ENCODE measurements at places on chromosomes 16 and 17. TPM values are rescaled to one million over a fixed set of nuclear protein-coding genes. Genes with fewer than 3 reads are reported as not detected.
A peak's percentile ranks its signal among the peaks of the same experiment; 100 is the strongest.

- no peak for DNase-seq
Measured at GRCh38 chr16:79573884-79574283, 26.7 kb downstream of the MAF start.

DNA sequence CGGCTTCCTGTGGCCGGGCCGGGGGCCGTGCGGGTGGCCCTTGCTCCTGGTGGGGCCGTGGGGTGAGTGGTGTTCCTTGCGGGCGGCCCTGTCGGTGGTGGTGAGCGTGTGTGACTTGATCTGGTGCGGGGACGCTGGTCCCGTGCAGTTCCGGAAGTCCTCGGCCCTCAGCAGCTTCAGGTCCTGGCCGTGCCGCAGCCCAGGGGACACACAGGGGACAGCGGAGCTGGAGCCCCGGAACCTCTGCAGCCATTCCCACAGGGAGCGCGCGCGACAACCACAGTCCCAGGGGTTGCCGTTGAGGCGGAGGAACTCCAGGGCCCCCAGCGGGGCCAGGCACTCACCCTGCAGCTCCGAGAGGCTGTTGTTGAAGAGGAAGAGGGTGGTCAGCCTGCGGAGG, 88.4 kb downstream of the RTN4RL1 start:
- DNase-seq = no peak

DNA sequence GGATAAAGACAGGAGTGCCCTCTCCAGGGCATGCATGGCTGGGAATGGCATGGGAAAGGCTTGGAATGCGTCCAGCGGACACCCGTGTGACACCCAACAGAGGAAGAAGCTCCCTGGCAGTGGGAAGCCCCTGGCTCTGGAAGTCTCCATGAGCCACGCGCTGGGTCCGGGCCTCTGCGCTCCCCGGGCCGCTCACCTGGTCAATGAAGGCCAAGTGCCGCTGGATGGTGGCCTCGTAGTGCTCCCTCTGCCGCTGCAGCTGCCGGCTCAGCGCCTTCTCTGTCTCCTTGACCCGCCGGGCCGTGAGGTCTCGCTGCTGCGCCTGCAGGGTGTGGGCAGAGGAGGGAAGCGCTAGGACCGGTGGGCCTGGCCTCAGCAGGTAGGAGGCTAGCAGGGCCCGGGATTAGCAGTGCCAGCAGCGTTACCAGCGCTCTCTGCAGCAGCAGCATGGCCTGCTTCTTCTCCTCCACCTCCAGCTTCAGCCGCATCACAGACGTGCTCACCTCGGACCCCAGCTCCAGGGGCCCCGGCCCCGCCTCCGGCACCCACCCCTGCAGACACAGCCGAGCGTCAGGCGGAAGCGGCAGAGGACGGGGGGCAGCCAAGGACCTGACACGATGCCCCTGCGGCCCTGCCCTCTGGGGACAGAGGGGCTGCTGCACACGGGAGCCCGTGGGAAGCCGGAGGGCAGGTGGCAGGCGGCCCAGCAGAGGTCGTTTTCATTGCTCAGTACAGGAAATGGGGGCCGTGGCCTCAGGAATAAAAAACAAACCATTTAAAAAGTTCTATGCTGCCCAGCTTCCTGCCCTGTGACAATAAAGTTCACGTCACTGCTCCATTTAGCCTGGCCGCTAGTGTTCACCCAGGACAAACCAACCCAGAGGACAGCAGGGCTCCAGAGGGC, 26.0 kb downstream of the CEP131 start:
- no peak for DNase-seq

GRCh38 chr16:31501226-31501965, 6.8 kb downstream of the RUSF1 start:
- DNase-seq = no peak

GRCh38 chr16:88315543-88316105, 67.1 kb upstream of the ZNF469 start:
- peak; percentile 63 for DNase-seq

- no peak for DNase-seq
Measured at GRCh38 chr16:15690296-15690695, 40.3 kb downstream of the NDE1 start.

- DNase-seq = no peak
Measured at GRCh38 chr17:76545918-76546555, 6.2 kb downstream of the PRCD start.

DNA sequence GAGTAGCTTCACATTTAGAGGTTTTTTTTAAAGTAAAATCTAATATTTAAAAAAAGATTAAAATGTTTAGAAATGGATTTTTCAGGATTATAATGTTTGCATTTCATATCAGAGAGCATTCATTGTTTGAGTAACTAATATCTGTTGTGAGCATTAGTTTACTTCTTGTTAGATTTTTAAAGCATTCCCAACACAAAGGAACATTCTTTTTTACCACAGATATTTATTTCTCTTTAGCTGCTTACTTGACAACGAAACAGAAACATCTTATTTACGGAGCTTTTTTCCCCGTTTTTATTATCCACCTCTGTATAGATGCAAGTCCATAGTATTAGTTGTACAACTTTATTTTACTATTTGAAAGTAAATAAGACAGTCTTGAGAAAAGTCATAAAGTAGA, 53.0 kb downstream of the NFAT5 start:
- no peak for DNase-seq

GRCh38 chr16:49468611-49469310, 95.2 kb downstream of the C16orf78 start:
- no peak for DNase-seq

DNA sequence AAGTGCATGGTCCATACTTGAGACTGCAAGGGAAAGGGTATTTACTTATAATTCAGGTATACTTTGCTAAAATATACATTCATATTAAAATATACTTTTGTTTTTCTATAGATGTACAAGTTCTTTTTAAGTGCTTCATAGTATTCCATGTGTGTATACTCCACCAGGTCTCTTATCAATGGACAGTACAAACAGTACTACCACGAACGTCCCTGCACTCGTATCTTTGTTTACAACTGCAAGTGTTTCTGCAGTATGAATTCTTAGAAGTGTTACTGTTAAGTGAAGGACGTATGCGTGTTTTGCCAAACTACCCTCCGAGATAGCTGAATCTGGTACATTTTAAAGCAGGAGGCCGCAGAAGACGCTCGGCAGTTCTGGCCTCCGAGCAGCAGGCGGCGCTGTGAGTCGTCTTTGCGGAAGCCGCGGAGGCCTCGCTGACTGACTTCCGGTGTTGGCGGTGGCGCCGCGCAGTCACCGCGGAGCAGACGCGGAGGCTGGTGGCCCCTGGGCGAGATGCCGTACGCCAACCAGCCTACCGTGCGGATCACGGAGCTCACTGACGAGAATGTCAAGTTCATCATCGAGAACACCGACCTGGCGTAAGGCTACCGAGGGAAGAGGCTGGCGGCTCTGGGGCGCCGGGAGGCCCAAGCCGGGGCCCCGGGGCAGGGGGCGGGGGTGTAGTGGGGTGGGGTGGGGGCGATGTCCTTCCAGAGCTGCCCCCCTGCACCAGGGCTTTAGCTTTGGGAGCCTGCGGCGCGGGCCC, at the start of gene POLR2C:
TSS of gene POLR2C (plus strand) at position 471 of the 769 bp plus-strand sequence. CDS start at position 517, 46 bp downstream.
- DNase-seq = peak; percentile 95

- DNase-seq = peak; percentile 71
Measured at GRCh38 chr17:17191346-17191792, 14.8 kb downstream of the PLD6 start.

DNA sequence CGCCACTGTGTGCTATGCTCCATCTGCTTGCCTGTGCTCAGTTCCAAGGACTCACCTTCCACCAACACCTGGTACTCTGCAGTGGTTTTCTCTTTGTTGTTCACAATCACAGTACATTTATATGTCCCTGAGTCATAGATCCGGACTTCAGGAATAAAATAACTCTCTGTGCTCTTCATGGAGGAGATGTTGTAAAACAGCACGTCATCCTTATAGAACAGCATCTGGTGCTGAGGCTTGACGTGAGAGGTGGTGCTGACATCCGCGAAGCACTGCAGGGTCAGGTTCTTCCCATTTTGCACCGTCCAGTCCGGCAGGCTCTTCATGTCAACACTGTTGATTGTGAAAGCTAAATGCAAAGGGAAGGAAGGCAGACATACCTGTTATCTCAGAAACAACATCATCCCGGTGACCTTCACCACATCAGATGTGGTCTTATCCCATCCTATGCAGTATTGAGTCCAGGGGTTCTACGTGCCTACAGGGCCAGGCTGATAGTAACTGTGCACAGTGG, 12.8 kb downstream of the PECAM1 start:
- DNase-seq = no peak

DNA sequence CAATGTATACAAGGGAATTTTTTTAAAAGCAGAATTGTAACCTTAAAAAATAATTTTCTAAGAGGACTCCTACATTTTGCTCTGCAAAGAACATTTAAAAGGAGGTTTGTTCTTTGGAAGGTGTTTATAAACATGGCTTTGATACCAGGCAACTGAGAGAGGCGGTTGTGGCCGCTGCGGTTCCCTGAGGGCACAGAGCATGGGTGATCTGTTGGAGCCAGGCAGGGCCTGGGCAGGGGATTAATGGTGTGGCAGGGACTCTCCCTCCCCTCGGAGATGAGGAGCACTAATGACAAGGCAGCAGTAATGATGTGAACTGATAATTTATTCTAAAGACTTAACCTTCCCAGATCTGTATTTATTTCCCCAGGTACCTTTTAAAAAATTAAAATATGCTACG, 65.4 kb downstream of the WWP2 start:
- peak; percentile 52 for DNase-seq

GRCh38 chr17:37312137-37312923, 63.5 kb upstream of the C17orf78 start:
- DNase-seq = no peak

DNA sequence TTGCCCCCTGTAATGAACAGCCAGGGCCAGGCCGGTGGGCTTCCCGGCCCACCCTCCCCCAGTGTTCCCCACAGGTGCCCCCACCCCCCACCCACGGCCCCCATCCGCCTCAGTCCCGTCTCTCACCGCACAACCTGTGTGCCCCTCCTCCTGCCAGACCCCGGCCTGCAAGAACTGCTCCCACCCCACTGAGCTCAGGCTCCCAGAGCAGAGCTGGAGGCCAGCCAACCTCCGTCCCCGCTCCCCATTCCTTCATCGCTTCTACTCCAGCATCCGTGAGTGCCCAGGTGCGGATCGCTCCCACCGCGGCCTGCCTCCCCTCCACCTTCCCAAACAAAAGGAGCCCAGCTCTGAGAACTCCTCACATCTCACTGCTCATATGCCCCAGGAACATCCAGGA, 4.2 kb downstream of the MVD start:
- no peak for DNase-seq

GRCh38 chr16:11494433-11494832, 92.3 kb downstream of the LITAF start:
- DNase-seq = no peak

GRCh38 chr17:3980381-3981014, 16.3 kb upstream of the ATP2A3 start:
- DNase-seq = no peak

DNA sequence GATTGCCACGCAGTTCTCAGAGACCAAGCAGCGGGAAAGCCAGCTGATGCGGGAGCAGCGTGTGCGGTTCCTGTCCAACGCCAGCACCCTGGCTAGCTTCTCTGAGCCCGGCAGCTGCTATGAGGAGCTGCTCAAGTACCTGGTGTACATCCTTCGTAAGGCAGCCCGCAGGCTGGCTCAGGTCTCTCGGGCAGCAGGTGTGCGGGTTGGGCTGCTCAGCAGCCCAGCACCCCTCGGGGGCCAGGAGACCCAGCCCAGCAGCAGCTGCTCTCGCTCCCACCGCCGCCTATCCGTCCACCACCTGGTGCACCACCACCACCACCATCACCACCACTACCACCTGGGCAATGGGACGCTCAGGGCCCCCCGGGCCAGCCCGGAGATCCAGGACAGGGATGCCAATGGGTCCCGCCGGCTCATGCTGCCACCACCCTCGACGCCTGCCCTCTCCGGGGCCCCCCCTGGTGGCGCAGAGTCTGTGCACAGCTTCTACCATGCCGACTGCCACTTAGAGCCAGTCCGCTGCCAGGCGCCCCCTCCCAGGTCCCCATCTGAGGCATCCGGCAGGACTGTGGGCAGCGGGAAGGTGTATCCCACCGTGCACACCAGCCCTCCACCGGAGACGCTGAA, 15.2 kb downstream of the CACNA1G start:
- DNase-seq = no peak

GRCh38 chr17:74437702-74438101, 5.8 kb downstream of the GPRC5C start:
- DNase-seq = no peak

DNA sequence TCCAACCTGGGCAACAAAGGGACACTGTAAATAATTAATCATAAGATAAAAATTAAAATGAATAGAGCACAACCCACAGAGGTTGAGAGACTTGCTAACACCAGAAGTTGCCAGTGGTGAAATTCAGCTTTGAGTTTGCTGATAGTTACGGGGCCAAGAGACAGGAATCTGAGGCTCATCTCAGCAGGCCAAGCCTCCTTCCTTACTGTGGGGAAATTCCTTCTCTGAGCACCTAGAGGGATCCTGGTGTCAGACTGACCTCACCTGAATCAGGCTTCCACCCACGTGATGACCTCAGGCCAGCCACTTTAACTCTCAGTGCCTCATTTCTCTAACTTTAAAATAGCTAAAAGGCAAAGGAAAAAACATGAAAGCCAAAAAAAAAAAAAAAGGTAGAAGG, 4.7 kb downstream of the ABAT start:
- no peak for DNase-seq

DNA sequence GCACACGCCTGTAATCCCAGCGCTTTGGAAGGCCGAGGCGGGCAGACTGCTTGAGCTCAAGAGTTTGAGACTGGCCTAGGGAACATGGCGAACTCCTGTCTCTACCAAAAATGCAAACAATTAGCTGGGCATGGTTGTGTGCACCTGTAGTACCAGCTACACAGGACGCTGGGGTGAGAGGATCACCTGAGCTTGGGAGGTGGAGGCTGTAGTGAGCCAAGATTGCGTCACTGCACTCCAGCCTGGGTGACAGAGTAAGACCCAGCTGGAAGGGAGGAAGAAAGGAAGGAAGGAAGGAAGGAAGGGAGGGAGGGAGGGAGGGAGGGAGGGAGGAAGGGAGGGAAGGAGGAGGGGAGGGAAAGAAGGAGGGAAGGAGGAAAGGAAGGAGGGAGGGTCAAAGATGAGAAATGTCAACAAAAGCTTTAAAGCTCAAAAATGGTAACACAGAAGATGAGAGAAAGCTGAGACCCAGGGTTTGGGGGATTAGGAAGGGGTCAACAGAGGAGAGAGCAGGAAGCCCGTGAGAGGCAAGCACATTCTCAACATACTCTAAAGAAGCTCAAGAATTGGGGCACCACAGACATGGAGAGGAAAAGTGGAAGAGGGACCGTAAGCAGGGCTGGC, 5.0 kb upstream of the KRT19 start:
- DNase-seq = no peak

DNA sequence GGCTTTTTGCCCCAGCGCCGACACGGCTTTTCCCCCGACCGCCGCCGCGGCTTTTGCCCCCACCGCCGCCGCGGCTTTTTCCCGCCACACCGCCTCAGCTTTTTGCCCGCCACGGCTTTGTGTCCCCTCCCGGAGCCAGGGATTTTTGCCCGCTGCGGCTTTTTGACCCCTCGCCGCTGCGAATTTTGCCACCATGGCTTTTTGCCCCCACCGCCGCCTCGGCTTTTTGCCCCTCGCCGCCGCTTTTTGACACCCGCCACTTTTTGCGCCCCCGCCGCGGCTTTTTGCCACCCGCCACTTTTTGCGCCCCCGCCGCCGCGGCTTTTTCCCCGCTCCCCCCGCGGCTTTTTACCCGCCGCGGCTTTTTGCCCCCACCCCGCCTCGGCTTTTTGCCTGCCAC, 1342.5 kb downstream of the TP53TG3F start:
- DNase-seq = no peak

TSPOAP1 gene
- 13.6 TPM for total RNA-seq

MAFG gene
- total RNA-seq = 29.9 TPM

KRTAP4-5 gene
- total RNA-seq = not detected

PMP22 gene
- total RNA-seq = 183 TPM

SLC12A3 gene
- not detected for total RNA-seq

ITPRIPL2 gene
- total RNA-seq = 15.7 TPM

ST6GALNAC2 gene
- total RNA-seq = 6.1 TPM

MYH13 gene
- total RNA-seq = not detected

COG7 gene
- total RNA-seq = 11.5 TPM

All from Right ventricle myocardium superior (tissue), 1 donor.